ENCODE measurements at places on chromosomes 11 and 22.

DNA sequence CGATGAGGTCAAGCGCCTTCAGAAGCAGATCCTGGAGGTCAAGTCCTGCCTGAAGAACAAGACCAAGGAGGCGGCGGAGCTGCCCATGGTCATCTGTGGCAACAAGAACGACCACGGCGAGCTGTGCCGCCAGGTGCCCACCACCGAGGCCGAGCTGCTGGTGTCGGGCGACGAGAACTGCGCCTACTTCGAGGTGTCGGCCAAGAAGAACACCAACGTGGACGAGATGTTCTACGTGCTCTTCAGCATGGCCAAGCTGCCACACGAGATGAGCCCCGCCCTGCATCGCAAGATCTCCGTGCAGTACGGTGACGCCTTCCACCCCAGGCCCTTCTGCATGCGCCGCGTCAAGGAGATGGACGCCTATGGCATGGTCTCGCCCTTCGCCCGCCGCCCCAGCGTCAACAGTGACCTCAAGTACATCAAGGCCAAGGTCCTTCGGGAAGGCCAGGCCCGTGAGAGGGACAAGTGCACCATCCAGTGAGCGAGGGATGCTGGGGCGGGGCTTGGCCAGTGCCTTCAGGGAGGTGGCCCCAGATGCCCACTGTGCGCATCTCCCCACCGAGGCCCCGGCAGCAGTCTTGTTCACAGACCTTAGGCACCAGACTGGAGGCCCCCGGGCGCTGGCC is 11.0 kb downstream of the RASD2 start:
- no peak for DNase-seq

- no peak for DNase-seq
Observed at GRCh38 chr11:7677071-7677470, 3.8 kb upstream of the CYB5R2 start.

GRCh38 chr22:21001601-21002325 is at the start of gene THAP7:
TSS of gene THAP7 (minus strand) at chr22:21002118. CDS start at chr22:21001911, 207 bp downstream.
- peak; percentile 97 for DNase-seq

DNA sequence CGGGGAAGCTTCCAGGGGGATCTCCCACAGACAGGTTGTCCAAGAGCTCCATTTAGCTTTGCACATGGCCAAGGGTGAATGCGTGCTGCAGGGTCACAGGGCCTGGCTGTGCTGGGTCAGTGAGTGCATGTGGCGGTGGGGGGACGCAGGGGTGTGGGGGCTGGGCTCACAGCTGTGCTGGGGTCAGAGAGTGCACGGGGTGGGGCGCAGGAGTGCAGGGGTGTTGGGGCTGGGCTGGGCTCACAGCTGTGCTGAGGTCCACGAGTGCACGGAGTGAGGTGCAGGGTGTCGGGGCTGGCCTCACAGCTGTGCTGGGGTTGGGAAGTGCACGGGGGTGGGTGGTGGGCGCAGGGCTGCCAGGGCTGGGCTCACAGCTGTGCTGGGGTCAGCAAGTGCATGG is 557.7 kb downstream of the BRD1 start:
- DNase-seq, result no peak

- DNase-seq, result no peak
Observed at GRCh38 chr11:128962896-128963295, 20.2 kb upstream of the TP53AIP1 start.

DNA sequence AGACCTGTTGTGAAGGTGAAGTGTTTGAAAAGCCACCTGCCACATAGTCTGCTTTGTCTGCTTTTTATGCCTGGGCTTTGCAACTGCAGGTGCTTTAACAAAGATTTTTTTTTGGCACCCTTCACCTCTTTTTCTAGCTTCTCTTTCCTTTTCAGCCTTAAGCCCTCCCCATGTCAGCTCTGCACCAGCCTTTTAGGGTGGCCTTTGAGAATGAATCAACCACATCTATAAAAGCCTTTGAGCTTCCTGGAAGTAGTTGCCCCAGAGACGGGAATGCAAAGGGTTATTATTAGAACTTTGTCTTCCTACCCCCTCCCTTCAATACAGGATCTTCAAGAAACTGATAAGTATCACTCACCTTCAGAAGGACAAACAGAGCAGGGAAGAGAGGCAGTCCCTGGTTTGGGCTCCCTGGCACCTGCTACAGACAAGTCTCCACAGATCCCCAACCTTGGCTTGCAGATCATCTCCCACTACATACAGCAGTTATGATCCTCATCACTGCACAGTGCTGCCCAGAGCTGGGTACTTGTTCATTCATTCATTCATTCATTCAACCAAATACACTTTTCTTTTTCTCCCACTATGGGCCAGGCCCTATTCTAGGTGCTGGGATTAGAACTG is 8.0 kb downstream of the PVALB start:
- DNase-seq, result no peak

DNA sequence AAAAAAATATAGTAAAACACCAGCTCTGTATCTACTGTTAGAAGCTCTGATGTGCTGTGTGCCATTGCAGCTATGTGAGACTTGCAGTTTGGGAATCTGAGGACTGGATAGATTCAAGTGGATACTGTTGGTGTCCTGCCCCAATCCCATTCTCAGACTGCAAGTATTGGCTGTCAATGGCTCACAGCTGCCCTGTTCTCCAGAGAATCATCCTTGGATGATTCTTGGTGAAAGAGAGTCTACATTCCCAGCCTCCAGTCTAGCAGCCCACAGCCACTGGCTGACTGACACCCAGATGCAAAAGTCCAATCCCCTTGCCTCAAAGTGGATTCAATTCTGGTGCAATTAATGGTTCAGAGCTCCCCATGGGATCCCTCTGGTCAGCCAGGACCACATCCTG is 206.1 kb upstream of the MTNR1B start:
- no peak for DNase-seq

GRCh38 chr11:6657346-6657745 is 1.7 kb upstream of the DCHS1 start:
- no peak for DNase-seq

GRCh38 chr22:32754413-32755041 is 47.0 kb upstream of the TIMP3 start:
- DNase-seq, result no peak

Measured in CD4-positive, alpha-beta T cell treated with Interleukin-12 subunit alpha and Interleukin-12 subunit beta, for 1 hour (primary cell).